ENCODE measurements at places on chromosomes 12 and 14.

DNA sequence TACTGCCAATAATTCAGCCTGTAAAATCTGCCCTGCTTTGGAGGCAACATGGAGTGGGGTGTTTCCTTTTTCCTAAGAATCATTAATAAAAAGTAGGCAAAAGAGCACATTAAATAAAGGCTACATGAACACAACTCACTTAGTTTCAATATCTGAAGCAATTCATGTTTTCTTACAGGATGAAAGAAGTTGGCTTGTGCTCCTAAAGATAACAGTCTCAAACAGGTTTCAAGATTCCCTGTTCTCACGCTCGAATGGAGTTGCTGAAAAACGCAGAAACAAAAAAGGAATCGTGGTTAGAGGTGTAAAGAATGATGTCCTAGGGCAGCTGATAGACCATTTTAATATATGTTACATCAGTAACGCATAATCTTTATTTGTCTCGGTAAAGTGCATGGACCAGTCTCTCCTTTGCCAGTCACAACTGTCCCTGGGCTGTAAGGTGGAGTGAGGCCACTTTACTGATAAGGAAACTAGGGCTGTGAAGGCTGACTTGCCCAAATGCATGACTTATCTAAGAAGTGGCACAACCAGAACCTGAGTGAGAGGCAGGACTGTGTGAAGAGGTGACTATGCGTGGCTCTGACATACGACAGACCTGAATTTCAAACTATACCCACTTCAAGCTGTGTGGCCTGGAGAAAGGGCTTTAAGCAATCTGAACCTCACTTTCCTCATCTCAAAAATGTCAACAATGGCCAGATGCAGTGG lies 12.6 kb downstream of the GIT2 start:
- DNase-seq: no peak

DNA sequence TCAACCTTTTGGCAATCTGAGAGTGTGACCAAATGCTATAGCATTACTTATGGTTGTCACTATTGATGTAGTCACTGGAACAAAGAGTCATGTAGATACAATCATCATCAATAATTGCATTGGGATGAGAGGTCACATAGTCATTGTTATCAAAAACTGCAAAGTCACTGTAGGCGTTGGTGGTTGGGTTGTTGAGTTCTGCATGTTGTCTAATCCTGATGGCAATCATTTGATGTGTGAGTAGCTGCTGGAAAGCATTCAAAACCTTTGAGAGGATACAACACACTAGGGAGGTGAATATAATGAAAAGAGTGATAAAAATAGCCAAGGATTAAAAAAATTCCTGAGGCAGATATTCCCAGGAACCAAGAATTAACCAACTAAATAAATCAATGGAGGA lies 214.7 kb upstream of the SYT10 start:
- no peak for DNase-seq

GRCh38 chr12:67925077-67925476 lies 64.2 kb upstream of the IFNG-AS1 start:
- DNase-seq: no peak

GRCh38 chr12:76006028-76006925 lies 25.3 kb downstream of the PHLDA1 start:
- DNase-seq: no peak

- peak; percentile 91 for DNase-seq
Measured at GRCh38 chr12:115199831-115200230, 515.9 kb upstream of the TBX3 start.
